ENCODE measurements at places on chromosomes 6 and 20.

DNA sequence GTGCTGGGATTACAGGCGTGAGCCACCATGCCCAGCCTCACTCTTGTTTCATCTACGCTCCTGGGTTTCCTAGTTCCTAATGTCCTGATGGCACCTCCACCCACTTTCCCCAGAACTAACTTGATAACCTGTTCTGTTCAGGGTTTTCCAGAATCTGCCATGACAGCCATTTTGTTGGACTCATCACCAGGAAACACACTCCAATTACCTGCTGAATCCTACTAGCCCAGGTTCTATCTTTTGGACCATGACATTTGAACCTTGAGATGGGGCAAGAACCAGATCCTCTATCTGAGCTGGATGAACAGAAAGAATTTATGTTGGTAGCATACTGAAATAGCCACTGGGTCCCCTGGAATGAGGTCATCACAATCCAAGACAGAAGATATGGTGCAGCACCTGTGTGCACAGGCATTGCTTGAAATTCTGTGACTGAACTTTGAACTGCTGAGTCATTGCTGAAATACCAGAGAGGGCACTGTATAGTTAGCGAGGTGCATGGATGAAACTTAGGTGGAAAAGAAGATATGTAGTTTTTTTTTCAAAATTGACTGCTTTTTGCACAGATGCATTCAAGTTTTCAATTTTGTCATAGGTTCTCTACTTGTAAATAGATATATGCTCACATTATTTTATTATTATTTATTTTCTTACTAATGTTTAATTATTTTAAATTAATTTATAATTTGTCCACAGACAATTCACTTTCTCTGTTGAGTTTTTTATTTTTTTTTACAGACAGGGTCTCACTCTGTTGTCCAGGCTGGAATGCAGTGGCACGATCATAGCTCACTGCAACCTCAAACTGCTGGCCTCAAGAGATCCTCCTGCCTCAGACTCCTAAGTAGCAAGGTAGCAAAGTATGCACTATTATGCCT, 42.8 kb upstream of the TASP1 start:
- peak; percentile 60 for DNase-seq

DNA sequence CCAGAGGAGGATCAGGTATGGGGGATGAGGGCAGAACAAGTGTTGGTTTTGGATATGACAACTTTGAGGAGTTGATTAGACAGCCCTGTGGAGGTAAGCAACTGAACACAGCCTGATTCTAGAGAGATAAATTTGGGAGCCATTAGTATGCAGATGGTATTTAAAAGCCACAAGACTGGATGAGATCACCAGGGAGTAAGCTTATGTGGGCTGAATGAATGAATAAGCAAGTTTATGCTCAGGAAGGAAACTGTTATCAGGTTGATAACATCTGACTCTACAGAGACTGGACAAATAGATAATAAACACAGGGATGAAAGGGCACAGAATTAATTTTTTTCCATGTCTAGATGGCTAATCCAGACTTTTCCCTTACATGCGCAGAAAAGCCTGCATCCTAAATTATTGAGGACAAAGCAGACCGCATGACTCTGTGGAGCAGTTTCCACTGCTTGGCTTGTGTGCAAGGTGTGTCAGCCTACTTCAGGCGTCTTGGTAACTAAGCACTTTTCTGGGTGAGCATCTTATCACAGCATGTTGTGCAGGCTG, 150.6 kb downstream of the GJA10 start:
- DNase-seq, result no peak

DNA sequence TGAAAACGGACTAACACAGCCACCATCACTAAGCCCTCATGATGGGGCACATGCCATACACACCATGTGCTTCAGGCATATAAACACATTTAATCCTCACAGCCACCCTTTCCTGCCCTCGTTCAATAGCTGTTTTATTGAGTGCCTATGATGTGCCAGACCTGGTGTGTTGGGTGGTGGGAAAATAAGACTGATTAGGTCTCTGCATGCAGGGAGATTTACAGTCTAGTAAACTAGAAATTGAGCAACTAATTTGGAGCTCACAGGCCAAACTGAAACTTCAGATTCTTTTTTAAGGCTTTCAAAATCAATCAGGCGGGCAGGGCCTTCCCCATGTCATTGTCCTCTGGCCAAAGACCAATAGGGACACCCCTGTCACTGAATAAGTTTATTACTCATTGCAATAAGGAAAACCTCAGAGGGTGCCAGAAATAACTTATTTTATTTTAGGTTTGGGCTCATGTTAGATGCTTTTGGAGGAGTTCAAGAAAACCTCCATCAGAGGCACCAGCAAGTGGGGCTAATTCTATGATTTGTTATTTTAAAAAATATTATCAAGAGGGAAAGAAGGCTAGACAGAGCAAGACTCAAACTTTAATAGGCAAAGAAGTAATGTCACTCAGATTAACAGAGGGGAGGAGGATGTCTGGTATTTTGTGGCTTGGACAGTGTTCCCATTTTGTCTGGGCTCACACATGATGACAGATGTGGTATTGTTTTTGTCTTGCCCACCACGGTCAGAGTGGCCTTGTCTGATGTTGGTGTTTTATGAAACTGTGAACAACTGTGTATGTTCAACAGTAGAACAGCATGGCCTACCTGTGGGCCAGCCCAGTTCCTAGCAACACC, 12.0 kb downstream of the ZFP64 start:
- no peak for DNase-seq

DNA sequence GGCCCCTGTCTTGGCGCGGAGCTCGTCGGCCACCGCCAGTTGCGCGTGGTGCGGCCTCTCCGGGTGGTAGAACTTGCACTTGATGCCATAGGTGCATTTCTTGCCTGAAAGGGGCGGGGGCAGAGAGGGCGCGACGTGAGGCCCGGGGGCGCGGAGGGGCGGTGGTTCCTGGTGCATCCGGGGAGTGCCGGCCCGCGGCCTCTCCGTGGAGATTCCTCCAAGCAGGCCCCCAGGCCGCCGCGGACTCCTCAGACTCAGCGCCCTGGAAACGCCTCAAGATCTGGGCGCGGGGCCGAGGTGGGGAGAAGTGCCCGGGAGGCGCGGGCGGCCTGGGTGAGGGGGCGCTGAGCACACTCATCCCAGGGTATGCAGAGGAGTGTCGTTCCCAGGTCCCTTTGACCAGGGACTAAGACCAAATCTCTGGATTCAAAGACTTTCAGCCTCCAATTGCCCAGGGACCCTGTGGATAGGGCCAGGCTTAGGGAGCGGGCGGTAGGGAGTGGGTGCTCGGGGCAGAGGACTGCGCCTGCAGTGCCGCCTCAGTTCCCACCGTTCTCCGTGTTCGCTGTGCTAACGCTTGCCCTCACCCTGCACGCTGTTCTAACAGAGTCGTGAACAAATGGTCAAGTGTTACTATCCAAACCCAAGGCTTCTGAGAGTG, 33.3 kb downstream of the ZC3H12D start:
- no peak for DNase-seq

- no peak for DNase-seq
These were observed 506.7 kb upstream of the MARCKS start for GRCh38 chr6:113350461-113350860.

GRCh38 chr6:64459411-64459944, 823.9 kb downstream of the PHF3 start:
- DNase-seq, result no peak

DNA sequence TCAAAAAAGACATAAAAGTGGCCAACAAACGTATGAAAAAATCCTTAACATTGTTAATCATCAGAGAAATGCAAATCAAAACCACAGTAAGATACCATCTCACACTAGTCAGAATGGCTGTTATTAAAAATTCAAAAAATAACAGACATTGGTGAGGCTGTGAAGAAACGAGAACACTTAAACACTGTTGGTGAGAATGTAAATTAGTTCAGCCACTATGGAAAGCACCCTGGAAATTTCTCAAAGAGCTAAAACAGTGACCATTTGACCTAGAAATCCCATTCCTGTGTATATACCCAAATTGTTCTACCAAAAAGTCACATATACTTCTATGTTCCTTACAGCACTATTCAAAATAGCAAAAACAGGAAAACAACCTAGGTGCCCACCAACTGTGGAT, 24.9 kb upstream of the NT5E start:
- DNase-seq, result no peak

- DNase-seq, result peak; percentile 91
These were observed 131.2 kb upstream of the BTN3A2 start for GRCh38 chr6:26233649-26234420.

GRCh38 chr6:38678178-38678760, 24.7 kb downstream of the GLO1 start:
- no peak for DNase-seq

DNA sequence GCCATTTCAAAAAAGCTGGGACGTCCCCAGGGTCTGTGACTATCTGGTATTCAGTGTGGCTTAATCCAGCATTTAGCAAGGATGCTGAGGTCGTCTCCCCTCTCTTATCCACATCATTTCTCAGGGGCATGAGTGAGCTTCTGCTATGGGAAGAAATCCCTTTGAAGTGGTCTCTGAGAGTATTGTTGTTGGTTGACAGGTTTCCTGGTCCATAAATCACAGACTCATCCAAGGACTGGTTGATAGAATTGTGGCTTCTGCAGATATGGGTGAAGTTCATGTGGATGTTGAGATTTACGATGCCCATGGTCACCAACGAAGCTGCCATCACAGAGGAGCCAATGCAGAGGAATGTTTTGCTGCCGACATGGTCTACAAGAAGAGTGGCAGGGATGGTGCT, 24.0 kb downstream of the SLC2A12 start:
- DNase-seq, result no peak

DNA sequence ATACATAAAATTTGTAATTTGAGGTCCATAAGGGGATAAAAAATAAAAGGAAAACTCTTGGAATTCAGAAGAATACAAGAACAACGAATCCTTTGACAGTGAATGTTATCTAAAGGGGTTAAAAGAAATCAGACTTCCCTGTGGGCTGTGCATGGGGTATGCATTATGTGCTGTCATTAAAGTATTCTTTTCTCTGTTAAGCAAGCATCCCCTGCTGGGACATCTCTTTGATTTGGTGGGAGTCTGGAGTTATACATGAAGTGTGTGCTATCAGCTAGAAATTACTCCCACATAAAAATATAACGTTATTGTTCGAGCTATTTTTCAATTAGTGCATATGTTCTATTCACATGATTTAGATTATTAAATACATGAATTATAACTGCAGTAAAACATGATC, 195.2 kb downstream of the CENPW start:
- no peak for DNase-seq

DNA sequence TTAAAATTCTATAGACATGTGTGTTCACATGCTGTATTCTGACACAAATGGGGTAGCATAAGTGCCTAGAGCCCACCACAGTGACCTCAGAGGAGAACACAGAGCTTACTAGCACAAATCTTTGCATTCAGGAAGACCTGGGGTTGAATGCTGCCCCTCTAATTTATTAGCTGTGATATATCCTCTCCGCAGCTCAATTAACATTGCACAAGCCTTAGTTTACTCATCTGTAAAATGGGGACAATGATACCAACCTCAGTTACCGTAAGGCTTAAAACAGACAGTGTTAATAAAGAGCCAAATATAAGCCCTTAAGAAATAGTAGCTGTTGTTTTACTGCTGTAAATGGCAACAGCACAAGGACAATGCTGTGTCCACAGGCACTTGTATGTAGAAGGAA, 36.2 kb upstream of the IL17A start:
- no peak for DNase-seq

GRCh38 chr20:43831481-43832065, 83.1 kb upstream of the TOX2 start:
- DNase-seq, result no peak

- DNase-seq, result no peak
These were observed 18.9 kb downstream of the NEDD9 start for GRCh38 chr6:11213422-11214021.
